ENCODE measurements at places on chromosomes 4 and X. TPM values are rescaled to one million over a fixed set of nuclear protein-coding genes. Genes with fewer than 3 reads are reported as not detected.

DNA sequence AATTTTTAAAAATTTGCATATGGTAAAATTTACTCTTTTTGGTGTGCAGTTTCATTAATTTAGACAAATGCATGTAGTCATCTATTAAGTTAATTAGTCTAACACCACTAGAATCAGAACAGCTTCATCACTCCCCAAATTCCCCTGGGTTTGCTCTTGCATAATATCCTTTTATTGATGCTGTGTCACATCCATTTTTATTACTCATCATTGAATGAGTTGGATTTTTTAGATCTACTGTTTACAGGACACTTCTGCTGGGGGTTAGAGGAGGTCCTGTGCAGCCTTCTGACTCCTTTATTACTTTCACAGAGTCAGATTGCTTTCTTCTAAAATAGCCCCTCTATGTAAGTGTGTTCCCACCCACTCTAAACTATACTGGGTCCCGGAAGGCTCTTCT lies 65.9 kb downstream of the MTHFD2L start:
- H3K4me1 ChIP-seq: no peaks in the 10 kb centered on the region
- no peaks in the 10 kb centered on the region for H3K27me3 ChIP-seq
- no peak overlapping the region for H3K4me3 ChIP-seq
- no peak overlapping the region for H3K27ac ChIP-seq
- no peaks in the 10 kb centered on the region for H3K36me3 ChIP-seq

DNA sequence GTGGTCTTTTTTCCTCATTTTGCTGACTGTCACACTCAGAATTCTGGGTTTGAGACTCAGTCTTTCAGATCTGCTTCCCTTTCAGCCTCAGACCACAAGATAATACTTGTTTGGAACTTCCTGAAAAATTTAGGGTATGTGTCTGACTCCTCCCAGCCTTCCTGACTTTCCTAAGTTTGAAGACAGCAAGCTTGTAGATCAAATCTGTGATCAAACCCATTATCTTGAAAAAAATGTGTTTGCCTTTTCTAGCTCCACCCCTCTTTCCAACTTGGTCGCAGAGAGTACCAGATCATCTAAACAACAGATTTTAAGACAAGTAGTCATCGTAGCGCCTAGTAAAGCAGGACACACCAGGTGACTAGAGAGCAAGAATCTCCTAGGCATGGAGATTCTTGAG lies 9.9 kb downstream of the BCAP31 start:
- H3K4me1 ChIP-seq: no peaks in the 10 kb centered on the region
- peaks cover 8% of the 10 kb centered on the region for H3K36me3 ChIP-seq
- no peaks in the 10 kb centered on the region for H3K27me3 ChIP-seq
- no peak overlapping the region for H3K27ac ChIP-seq
- DNase-seq: no peak

DNA sequence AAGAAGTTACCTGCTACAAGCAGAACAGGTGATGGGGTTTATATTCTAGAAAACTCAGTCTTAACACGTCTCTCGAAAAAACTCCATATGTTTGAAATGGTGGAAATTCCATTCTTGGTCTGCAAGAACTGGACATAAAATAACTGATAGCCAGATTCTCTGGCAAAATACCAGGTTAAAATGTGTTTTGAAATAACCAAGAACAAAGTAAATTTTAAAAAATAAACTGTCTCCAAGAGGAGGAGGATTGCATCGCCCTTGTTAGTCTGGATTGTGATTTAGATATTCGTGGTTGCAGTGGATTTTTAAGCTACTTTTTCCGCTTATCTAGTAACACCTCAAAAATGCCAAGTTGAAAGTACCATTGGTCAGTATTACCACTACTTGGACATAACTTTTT lies 40.8 kb downstream of the CENPU start:
- no peak overlapping the region for H3K4me3 ChIP-seq
- peaks cover 16% of the 10 kb centered on the region for H3K4me1 ChIP-seq
- H3K36me3 ChIP-seq: no peaks in the 10 kb centered on the region
- H3K27me3 ChIP-seq: no peaks in the 10 kb centered on the region

- no peaks in the 10 kb centered on the region for H3K4me1 ChIP-seq
- H3K27ac ChIP-seq: no peak overlapping the region
- no peaks in the 10 kb centered on the region for H3K27me3 ChIP-seq
- H3K36me3 ChIP-seq: no peaks in the 10 kb centered on the region
- H3K4me3 ChIP-seq: no peak overlapping the region
Measured at GRCh38 chr4:65296246-65296645, 374.0 kb downstream of the EPHA5 start.

DNA sequence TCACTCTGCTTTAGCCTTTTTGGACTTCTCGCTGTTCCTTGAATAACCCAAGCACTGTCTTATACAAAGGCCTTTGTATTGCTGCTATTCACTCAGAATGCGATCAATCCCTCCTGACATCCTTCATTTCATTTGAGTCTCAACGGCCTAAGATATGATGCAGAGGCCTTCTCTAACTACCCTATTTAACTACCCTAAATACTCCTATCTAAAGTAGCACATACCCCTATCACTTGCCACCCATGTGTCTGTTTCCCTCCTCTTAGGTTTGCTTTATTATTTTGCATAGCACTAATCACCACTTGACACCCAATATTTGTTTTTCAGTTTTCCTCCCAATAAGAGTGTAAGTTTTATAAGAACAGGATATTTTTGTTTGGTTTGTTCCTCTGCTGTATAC lies 42.3 kb upstream of the ACSL4 start:
- no peak overlapping the region for H3K4me3 ChIP-seq
- no peaks in the 10 kb centered on the region for H3K36me3 ChIP-seq
- no peak overlapping the region for H3K27ac ChIP-seq
- no peak for DNase-seq
- H3K4me1 ChIP-seq: no peaks in the 10 kb centered on the region

The GPR50 gene
- not detected for total RNA-seq

The SLITRK4 gene
- total RNA-seq: 0.52 TPM

All from heart right ventricle (tissue), 16 donors.